ENCODE measurements at places on chromosomes 2 and 18.

DNA sequence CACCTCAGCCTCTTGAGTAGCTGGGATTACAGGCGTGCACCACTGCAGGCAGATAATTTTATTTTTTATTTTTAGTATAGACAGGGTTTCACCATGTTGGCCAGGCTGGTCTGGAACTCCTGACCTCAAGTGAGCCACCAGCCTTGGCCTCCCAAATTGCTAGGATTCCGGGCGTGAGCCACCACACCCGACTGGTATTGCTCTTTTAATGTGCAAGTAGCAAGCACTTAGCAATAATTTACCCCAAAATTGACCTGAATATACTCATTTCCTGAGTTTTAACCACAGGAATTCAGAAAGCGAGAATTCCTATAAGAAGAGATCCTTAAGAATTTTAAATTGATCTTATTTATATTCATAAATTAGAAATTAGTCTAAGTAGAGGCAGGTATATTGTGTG lies 169.1 kb downstream of the CDH2 start:
- DNase-seq, result peak; percentile 79

- DNase-seq, result no peak
Observed at GRCh38 chr18:48098007-48098406, 167.5 kb upstream of the SMAD2 start.

- peak; percentile 11 for DNase-seq
Observed at GRCh38 chr2:187215532-187216240, 232.4 kb downstream of the CALCRL start.

DNA sequence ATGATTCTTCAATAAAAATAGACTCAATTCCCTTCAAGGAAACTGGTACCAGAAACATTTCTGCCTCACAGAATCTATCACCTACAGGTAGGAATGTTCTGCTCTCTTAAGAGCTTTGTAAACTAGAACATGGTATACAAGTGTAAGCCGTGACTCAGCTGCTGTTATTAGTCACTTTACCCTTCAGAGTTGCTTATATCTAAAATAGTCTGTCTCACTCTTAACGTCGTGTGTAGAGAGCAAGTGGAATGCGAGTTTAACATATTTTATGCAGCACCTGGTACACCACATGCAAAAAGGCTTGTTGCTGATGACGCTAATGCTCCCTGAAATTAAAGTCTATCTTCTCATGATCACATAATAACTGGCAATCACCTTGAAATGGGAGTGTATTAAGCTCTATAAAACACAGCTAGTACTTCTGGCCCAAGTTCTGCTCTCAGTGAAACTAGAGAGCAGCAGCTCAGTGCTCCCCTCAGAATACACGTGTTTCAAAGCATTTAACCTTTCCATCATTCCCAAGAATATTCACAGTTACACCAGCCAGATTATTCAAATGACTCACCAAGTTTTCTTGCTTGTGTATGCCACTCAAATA lies 420.0 kb downstream of the ZEB2 start:
- DNase-seq, result peak; percentile 97

GRCh38 chr2:39948016-39948719 lies 169.1 kb upstream of the THUMPD2 start:
- DNase-seq, result no peak

DNA sequence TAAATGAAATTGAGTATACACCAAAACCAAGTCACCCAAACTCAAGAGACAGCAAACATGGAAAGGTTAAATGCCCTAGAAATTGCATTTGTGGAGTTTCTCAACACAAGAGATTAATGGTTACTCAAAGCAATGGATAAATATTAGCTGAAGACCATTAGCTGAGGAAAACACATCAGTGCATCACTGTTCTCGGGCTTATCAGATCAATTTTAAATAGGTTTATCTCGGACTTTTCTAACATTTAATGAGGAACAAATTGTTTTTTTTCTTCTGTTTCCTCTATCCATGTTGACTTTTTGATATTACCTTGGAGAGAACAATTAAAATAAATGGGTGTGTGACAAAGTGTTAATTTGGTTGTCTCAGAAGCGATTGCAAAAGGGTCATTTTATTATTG lies 105.4 kb upstream of the PIK3C3 start:
- no peak for DNase-seq

DNA sequence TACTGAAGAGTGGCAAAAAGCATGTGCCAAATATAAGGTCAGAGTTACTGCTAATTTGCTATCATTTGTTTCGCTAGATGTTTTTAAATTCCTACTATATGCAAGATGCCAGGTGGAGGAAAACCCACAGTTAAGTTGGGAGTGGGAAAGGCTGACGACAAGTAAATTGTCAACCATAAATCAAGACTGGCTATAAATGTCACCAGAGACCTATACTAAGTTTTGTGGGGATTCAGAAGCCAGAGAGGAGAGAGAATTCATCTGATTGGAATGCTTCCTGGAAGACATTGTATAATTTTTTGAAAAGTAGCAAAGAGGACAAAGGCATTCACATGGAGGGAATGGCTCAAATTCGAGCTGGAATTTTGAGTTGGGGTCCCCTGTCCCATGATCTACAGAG lies 64.3 kb downstream of the CFAP221 start:
- DNase-seq, result no peak
